K562 (cell line): ENCODE measurements at places on chromosomes 7 and 10.
A peak's percentile ranks its signal among the peaks of the same experiment; 100 is the strongest.

- DNase-seq, result no peak
Observed at GRCh38 chr10:92747600-92747999, 57.8 kb downstream of the HHEX start.

DNA sequence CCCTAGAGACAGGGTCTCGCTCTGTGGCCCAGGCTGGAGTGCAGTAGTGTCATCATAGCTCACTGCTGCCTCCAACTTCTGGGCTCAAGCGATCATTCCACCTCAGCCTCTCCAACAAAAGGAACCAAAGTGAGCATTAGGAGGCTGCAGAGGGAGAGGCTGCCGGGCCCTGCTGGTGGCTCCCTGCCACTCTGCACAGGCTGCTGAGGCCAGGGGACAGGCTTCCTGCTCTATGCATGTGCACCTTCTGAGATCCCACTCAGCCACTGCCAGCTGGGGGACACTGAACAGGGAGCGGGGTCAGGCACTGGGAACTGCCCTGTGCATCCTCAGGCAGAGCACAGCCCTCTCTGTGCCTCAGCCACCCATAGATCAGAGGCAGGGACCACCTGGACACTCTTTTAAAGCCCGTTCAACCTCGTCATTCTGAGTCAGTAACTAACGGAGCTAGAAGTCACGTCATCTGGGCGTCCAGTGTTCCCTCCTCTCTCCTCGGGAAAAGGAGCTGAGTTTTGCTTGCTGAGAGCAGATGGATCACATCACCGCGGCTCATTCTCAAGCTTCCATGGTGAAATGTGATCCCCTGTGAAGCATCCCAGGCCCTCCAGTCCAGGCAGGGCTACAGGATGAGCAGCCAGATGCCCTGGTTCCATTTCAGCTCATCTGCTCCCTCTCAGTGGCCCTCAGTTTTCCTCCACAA, 109.6 kb downstream of the MYL10 start:
- no peak for DNase-seq

DNA sequence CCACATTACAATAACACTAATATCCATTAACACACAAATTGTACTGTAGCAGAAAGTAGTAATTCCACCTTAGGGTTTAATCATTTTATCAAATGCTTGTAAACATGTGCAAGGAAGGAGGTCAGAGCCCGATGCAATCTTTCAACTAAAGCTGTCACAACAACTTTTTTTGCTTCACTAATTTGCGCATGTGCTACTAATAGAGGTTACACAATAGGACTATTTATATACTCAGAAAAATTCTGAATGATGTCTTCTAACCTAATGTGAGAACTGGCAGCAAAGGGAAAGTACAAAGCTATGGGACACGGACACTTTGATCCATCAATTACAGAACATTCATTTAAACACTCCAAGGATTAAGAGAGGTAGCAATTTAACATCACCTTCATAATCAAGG, 244.4 kb downstream of the CHCHD3 start:
- no peak for DNase-seq

- no peak for DNase-seq
Observed at GRCh38 chr10:67722113-67722512, 26.1 kb upstream of the CTNNA3 start.

GRCh38 chr10:116440330-116441030, 12.8 kb downstream of the PNLIPRP3 start:
- DNase-seq, result no peak

GRCh38 chr10:13956826-13957225, 370.1 kb downstream of the PRPF18 start:
- no peak for DNase-seq

DNA sequence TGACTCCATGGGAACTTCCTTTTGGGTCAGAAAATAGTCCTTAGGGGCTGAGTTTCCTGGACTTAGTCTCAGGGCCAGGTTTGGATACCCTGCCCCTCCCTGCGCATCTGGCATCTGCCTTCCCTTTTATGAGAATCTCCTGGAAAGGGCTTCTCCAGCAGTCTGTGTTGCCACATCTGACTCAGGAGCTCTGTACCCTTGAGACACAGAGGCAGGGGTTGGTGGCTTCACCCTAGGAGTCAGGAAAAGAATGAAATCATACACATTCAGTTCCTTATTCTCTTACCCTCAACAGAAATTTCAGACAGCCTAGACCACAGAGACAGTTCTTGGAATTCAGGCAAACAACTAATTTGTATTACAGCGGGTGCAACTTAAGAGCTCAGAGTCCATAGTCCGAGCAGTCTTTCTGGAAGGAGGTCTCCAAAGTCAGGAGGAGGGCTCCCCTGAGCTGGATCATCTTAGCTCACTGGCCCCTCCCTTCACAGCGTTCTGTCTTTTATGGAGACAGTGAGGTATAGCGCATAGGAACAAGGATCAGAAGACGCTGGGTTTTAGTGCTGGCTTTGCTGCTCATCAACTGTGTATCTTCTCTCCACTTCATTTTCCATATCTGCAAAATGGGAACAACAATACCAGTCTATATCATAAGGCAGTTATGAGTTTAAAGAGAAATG, 3.0 kb upstream of the PLAU start:
- DNase-seq, result peak; percentile 13

DNA sequence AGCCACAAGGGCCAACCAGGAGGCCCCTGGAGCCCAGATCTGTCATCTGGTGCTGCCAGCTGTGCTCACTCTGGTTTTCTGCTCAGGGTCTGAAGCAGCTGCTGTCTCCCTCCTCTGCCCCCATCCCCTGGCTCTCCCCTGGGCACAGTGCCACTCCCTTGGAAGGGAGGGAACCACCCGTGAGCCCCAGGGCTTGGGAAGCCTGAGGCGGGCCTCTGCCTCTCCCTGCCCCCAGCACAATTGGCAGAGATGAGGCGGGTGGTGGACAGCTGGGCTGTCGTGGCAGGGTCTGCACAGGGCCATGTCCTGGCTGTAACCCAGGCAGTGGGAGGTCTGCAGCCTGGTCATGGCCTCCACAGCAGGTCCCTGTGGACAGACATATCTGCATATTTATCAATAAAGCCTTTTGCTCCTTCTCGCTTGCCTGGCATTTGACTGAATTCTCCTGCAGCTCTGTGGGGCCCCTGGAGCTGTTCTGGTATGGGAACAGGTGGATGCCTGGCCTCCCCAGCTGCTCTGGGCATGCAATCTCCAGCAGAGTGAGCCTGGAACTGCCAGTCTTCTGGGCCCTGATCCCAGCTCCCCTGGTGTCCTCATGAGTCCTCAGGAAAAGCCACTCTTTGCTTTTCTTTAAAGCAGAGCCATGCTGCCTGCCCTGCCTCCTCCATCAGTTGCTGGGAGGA, 1.6 kb upstream of the ANKRD2 start:
- DNase-seq, result no peak

DNA sequence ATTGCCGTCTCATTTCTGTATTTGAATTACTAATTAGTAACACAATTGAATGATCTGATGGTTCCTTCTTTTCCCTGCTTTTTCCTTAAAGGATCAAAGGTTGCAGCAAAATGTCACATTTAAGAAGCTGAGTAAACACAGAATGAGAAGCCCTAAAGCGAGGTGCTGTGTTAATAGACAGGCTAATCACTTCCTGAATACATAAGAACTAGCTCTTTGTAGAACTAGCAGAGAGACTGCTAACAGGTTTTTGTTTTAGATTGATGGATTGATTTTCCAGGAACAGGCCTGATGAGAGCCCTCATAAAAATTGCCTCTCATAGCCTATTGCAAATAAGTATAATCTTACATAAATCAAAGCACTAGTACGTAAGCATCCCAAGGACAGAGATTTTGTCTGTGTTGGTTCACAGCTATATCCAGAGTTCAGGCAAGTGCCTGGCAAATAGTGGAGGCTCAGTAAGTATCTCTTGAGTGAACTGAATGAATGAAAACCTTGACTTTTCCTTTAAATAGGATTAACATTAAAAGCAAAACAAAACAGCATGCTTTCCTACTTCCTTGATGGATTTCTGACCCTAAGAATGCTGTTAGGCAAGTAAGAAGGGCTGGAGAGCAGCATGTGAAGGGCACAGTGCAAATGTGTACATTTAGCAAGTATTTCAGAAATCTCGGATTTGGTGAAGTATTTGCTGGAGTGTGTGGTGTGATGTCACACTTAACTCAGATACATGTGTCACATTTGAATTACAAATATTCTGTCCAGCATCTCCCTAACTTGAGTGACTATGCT, 3.3 kb downstream of the TMEM229A start:
- DNase-seq, result no peak

DNA sequence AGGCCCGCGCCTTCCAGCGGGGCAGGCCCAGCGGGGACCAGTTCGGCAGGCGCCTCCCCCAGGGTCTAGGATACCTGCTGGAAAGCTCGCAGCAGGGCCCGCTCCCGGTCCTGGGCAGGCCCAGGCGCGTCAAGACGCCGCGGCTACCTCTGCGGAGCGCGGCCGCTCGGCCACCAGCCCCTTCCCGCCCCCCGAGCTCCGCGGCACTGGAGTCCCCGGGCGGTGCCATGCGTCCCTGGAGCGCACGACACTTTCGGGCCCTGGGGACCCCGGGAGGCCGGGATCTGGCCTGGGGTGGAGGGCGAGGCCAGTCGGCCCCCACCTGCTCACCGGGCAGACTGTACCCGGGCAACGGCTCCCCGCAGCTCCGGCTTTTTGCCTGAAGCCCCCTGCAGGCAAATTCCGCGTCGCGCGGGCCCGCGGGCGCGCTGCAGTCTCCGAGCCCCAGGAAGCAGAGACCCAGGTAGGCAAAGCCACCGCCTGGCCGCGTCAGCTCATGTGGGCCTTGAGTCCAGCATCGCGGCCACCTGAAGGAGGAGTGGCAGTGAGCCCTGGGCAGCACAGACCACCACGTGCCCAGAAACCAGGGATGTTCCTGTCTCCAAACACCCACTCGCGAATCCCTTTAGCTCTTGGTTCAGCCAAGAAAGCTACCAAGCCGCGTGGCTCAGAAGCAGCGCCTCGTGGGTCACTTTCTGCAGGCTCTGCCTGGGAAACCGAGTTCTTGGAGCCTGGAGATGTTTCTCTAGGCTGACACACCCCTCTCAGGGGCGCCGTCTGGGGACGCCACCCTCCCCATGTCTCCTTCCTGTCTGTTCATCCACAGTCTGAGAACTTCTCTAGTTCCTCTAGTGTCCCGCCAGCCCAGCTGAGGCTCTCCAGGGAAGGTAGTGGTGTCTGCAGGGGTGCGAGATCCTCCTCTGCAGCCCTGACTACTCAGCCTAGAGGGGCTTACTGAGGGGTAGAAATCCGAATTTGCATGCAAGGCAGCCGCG, 46.1 kb upstream of the APBB1IP start:
- no peak for DNase-seq

DNA sequence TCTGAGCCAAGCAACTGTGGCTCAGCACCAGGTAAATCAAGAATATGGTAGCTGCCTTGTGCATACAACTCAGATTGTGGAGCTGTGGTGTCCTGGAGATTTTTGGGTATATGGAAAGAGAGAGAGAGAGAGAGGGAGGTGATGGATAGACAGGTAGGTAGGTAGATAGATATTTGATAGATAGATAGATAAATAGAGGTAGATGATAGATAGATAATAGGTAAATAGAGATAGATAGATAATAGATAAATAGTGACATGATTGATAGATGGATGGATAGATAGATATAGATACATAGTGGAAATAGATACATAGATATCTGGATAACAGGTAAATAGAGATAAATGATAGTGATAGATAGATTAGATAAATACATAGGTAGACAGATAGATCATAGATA, 206.3 kb downstream of the KLF6 start:
- no peak for DNase-seq

DNA sequence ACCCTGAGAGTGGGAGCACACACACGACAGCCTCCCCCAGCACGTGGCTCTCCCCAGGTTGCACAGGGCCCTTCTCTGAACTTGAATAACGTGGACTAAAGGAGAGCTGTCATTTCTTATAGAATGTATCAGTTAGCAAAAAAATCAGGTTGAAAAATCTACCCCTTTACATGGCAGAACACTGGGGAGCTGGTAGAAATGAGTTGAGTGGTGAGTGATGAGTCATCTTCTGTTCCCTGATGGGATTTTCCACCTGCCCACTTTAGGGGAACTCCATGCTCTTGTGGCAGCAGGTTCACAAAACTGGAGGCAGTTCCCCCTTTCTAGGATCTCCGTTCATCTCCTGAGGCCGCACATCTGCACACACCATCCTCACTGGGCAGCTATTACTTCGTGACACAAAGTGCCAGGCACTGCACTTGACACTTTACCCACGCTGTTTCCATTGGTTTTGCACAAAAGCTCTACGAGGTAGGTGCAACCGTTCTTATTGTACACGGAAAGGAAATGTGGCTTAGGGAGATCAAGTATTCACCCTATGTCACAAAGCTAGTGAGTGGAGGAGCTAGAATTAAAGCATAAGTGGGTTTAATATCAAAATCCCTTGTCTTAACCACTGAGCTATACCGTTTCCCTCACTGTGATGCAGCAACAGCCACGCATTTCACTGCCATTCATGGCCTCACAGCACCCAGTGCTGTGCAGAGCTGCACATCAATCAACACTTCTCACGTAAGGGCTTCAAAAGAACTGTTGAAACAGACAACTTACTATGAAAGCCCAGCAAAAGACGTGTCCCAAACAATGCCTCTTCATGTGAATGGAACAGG, 80.2 kb downstream of the RNF216 start:
- no peak for DNase-seq

GRCh38 chr7:136692221-136692620, 176.2 kb upstream of the CHRM2 start:
- DNase-seq, result no peak

DNA sequence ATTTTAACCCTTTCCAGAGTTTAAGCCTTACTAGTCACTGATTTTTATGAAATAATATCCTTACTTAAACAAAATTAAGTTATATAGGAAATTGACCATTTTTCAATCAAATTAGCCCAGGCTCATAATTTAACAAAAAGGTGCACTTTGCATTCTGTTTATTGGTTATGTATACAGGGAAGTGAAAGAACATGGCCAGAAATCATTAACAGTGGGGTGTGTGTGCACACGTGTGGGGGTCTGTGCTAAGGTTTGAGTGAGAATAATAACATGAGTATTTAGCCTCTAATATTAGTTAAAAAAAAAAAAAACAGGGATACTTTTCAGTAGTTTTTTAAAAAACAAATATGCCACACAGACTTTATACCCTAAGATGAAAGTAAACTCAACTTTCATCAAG, 510.5 kb upstream of the PFKP start:
- DNase-seq, result no peak

DNA sequence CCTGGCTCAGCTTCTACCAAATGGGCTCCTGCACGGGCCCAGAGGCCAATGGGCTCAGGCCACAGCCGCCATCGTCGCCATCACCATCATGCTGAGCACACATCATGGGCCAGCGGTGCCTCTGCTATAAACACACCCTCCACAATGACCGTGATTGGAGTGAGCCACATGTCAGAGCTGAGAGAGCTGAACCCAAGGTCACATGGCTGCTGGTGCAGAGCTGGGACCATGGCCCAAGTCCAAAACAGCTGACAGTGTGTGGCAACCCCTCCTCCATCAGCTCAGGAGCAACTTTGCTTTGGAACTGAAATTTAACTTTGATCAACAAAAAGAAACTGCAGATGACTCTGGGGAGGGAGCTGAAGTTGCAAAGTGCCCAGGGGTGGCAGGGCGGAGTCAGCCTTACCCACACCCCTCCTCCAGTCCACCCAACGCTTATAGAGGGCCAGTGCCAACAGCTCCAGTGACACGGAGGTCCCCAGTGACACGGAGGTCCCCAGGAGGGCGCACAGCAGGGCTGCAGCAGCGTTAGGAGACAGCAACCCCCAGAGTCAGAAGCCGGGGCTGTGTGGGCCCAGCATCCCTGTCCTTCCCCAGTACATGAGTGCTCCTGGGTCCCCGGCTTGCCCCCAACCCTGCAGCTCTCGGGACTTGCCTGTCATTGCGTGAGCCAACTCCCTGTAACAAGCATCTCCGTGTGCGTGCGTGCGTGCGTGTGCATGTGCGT, 249.6 kb downstream of the ELFN1 start:
- DNase-seq, result no peak

GRCh38 chr10:120609006-120609405, 152.0 kb downstream of the PLPP4 start:
- DNase-seq, result no peak

- DNase-seq, result no peak
Observed at GRCh38 chr7:64888901-64889685, 14.0 kb upstream of the ZNF273 start.
